ENCODE measurements at places on chromosomes 1 and 21. TPM values are rescaled to one million over a fixed set of nuclear protein-coding genes. Genes with fewer than 3 reads are reported as not detected.

NR1I3 gene
- not detected for total RNA-seq

DNA sequence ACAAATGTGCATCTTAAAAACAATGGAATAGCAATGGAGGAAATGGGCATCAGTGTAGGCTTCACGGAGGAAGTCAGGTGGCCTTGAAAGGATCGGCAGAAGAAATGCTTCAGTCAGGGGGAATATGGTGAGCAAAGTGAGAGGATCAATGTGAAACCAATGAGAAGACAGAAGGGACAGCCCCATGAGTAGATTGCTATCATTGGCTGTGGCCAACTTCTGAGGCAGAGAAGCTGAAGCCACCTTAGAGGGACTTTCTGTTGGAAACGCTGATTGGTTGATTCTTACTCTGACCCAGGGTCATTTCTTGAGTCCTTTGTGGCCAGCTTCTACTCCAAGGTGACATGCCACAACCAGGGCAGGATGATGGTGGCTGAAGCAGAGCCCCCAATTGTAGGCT lies 130.7 kb upstream of the ZNF648 start:
- DNase-seq = no peak

SPRR2D gene
- not detected for total RNA-seq

GRCh38 chr1:195745189-195746010 lies 862.8 kb downstream of the KCNT2 start:
- no peak for DNase-seq

CHD1L gene
- 10.7 TPM for total RNA-seq

DNA sequence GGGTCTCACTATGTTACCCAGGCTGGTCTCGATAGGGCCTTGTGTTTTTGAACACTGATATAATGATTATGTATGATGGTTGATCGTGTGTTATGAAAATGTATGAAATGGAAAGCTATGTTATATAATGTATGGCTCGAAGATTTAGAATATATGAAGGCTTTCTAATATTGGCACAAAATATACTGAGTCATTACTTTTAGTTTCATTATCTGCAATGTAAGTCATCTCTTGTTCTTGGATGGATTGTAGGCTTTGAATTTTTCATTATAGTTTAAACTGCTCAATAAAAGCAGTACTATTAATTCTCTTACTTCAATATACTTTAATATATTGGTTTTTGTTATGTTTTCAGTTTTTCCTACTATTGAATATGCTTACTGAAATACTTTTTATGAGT lies 10.1 kb downstream of the FMN2 start:
- DNase-seq = no peak

Data from right cardiac atrium (tissue), 5 donors.